ENCODE measurements at places on chromosomes 3 and 15. TPM values are rescaled to one million over a fixed set of nuclear protein-coding genes. Genes with fewer than 3 reads are reported as not detected.

- no peak overlapping the region for H3K27ac ChIP-seq
- peaks cover 20% of the 10 kb centered on the region for H3K4me1 ChIP-seq
- no peak overlapping the region for H3K4me3 ChIP-seq
Observed at GRCh38 chr3:169815590-169816150, 3.0 kb upstream of the LRRC34 start.

- DNase-seq = no peak
- H3K27ac ChIP-seq = no peak overlapping the region
- H3K27me3 ChIP-seq = no peaks in the 10 kb centered on the region
- no peak overlapping the region for H3K4me3 ChIP-seq
Observed at GRCh38 chr15:36791844-36792571, 212.6 kb downstream of the CDIN1 start.

- no peak overlapping the region for H3K4me3 ChIP-seq
- no peak for DNase-seq
- no peak overlapping the region for H3K27ac ChIP-seq
- H3K27me3 ChIP-seq = no peaks in the 10 kb centered on the region
- H3K36me3 ChIP-seq = peaks cover 6% of the 10 kb centered on the region
- no peaks in the 10 kb centered on the region for H3K4me1 ChIP-seq
Observed at GRCh38 chr3:62201438-62202035, 171.8 kb downstream of the FEZF2 start.

- no peaks in the 10 kb centered on the region for H3K4me1 ChIP-seq
- DNase-seq = no peak
- no peak overlapping the region for H3K27ac ChIP-seq
- no peaks in the 10 kb centered on the region for H3K27me3 ChIP-seq
Observed at GRCh38 chr3:12898965-12899755, 57.8 kb upstream of the RPL32 start.

DNA sequence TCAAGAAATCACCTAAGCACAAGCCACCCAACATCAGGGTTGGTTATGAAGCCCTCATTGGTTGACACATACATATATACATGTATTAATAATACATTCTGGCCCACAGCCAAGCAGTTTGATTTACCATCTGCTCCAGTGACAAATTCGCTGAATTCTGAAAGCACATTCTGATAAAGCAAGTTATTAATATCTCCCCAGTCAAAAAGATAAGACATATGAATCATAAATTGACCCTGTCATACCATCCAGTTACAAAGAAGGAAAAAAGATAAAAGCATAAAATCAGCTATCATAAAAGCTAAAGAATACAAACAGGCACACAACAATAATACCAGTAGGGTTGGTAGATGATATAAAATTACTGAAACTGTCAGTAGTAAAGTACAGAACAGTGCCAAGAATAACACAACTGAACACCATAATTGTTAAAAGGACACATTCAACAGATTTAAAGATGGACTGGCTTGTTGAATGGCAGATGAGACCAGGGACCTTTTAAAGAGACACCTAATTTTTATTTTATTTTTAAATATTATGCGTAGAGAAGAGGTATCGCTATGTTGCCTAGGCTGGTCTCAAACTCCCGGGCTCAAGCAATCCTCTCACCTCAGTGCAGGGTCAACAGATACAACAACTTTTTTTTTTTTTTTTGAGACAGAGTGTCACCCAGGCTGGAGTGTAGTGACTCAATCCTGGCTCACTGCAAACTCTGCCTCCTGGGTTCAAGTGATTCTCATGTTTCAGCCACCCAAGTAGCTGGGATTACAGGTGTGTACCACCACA lies 7.7 kb downstream of the SNX4 start:
- no peak for DNase-seq
- H3K36me3 ChIP-seq = no peaks in the 10 kb centered on the region
- no peak overlapping the region for H3K4me3 ChIP-seq
- no peaks in the 10 kb centered on the region for H3K4me1 ChIP-seq
- no peak overlapping the region for H3K27ac ChIP-seq

DNA sequence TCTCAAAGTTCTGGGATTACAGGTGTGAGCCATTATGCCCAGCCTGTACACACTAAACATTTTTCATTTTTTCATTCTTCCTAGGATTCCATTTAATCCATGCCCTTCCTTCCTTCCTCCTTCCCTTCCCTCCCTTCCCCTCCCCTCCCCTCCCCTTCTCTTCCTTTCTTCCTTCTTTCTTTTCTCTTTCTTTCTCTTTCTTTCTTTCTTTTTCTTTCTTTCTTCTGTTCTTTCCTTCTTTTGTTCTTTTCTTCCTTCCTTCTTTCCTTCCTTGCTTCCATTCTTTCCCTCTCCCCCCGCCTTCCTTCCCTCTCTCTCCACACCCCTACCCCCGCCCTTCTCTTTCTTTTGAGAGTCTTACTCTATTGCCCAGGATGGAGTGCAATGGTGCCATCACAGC lies 40.9 kb upstream of the ATP13A3 start:
- no peak overlapping the region for H3K27ac ChIP-seq
- no peaks in the 10 kb centered on the region for H3K36me3 ChIP-seq
- H3K4me3 ChIP-seq = no peak overlapping the region
- no peaks in the 10 kb centered on the region for H3K4me1 ChIP-seq

The UACA gene
- total RNA-seq = 34.4 TPM

GRCh38 chr15:61685971-61686370 lies 374.3 kb downstream of the VPS13C start:
- H3K4me1 ChIP-seq = no peaks in the 10 kb centered on the region
- no peak for DNase-seq
- no peaks in the 10 kb centered on the region for H3K27me3 ChIP-seq
- H3K4me3 ChIP-seq = no peak overlapping the region
- H3K27ac ChIP-seq = no peak overlapping the region
- no peaks in the 10 kb centered on the region for H3K36me3 ChIP-seq

DNA sequence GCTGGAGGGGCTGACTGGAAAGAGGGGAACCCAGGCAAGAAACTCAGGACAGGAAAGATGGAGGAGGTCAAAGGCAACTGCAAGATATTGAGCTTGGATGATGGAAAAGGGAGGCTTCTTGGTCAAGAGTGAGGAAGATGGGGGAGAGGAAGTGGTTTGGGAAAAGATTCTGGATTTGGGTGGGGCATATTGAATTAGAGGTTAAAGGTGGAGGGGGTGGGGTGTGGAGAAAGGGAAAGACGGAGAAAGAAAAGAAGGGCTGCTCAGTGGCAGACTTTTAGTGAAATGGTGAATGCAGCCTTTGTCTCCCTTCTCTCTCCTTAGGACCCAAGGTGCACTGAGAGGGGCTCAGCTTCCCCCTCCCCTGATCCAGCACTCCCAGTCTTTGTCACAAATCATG lies 655 bp upstream of the FAM3D start:
- no peak overlapping the region for H3K4me3 ChIP-seq
- H3K4me1 ChIP-seq = no peaks in the 10 kb centered on the region
- no peaks in the 10 kb centered on the region for H3K36me3 ChIP-seq
- H3K27me3 ChIP-seq = no peaks in the 10 kb centered on the region
- DNase-seq = no peak

GRCh38 chr3:37987315-37987697 lies 3.3 kb upstream of the VILL start:
- H3K27ac ChIP-seq = no peak overlapping the region
- DNase-seq = no peak
- H3K36me3 ChIP-seq = no peaks in the 10 kb centered on the region
- H3K27me3 ChIP-seq = no peaks in the 10 kb centered on the region
- H3K4me1 ChIP-seq = peaks cover 7% of the 10 kb centered on the region
- H3K4me3 ChIP-seq = no peak overlapping the region

The GP5 gene
- total RNA-seq = 0.13 TPM

DNA sequence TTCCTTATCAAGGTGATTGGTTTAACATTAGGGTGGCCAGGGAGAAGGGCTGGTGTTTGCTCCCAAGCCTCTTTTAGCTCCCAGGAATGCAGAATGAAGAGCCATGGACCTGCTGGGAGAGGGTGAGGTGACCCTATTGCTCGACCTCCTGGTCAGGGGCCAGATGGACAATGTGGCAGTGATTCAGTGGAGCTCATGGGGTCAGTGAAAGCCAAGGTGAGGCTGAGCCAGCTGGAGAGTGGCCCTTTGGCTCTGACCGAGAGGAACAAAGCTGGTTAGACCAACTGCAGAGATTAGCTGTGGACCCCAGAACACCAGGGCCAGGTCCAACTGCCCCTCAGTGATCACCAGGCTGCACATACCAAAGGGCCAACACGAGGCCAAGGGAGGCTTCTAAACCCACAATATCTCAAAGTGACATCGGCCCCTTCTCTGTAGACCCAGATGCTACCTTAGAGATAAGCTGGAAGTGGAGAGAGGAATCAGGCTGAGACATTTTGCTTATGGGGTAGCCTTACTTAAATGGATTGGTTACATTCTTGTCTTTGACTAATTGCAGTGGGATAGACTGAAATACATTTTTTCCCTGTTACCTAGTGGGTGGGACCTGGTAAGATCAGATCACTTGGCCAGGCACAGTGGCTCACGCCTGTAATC lies 15.8 kb upstream of the BTBD1 start:
- H3K27me3 ChIP-seq = no peaks in the 10 kb centered on the region
- no peak overlapping the region for H3K4me3 ChIP-seq
- DNase-seq = no peak
- H3K36me3 ChIP-seq = no peaks in the 10 kb centered on the region
- H3K4me1 ChIP-seq = no peaks in the 10 kb centered on the region
- H3K27ac ChIP-seq = no peak overlapping the region

DNA sequence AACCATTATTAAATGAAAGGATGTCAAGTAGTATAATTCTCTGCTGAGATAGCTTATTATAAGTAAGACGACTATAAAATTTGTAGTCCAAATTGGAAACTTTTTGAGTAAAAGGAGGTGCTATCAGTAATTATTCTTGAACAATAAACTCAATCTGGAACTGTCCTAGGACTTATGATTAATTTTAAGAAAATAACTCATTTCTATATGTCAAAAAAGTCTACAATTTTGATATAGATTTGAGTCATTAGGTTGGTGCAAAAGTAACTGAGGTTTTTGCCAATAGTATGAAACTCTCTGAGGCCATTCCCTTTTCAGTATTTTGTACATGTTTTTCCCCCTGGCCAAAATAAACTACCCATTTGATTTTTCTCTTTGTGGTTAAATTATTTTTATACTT lies 41.0 kb downstream of the LEKR1 start:
- no peak for DNase-seq
- no peaks in the 10 kb centered on the region for H3K36me3 ChIP-seq
- H3K4me3 ChIP-seq = no peak overlapping the region
- H3K27ac ChIP-seq = no peak overlapping the region
- no peaks in the 10 kb centered on the region for H3K4me1 ChIP-seq

- H3K27ac ChIP-seq = no peak overlapping the region
- H3K27me3 ChIP-seq = no peaks in the 10 kb centered on the region
- no peaks in the 10 kb centered on the region for H3K4me1 ChIP-seq
- no peaks in the 10 kb centered on the region for H3K36me3 ChIP-seq
- no peak for DNase-seq
- no peak overlapping the region for H3K4me3 ChIP-seq
Observed at GRCh38 chr15:79357566-79357965, 46.7 kb downstream of the TMED3 start.

DNA sequence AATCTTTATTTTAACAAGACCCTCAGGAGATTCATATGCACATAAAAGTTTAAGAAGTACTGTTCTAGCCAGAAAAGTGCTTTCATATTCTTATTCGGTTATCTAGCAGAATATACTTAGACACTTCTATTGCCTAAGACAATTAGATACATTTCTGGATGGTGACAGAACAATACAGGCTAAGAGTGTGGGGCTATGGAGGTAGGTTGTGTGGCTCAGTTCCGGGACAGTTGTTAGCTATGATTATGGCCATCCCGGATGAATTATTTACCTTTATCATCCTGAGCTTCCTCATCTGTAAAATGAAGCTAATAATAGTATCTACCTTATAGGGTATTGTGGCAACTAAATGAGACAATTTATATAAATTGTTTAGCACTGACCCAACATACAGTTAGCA lies 6.6 kb downstream of the FAM98B start:
- no peak overlapping the region for H3K4me3 ChIP-seq
- no peaks in the 10 kb centered on the region for H3K27me3 ChIP-seq
- H3K4me1 ChIP-seq = no peaks in the 10 kb centered on the region
- H3K36me3 ChIP-seq = no peaks in the 10 kb centered on the region

DNA sequence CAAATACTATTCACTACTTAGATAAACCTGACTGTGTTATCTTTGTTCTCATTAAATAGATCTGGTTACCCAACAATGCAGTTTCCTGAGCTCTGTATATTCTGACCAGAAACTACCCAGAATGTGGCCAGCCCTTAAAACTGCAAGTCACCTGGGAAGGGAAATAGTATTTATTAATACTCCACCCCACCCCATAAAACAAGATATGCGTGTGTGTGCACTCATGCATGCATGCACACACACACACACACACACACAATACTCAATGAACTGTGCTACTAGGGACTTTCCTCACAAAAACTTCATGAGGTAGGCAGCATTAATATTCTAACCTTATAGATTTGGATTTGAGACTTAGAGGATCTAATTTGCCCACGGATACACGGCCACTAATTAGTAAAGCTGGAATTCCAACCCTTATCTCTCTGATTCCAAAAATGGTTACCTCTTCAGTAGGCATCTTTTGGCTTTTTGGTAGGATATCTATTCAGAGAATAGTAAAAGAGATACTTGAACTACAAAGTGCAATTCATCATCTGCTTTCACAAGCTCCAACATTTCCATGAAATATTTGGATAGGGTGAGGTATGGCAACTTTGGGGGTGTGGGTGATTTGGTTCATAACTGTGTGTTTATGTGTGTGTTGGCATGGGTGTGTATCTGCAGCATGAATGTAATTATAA lies 197.0 kb upstream of the CFAP20DC start:
- H3K4me1 ChIP-seq = no peaks in the 10 kb centered on the region
- no peak for DNase-seq
- H3K27me3 ChIP-seq = no peaks in the 10 kb centered on the region
- H3K4me3 ChIP-seq = no peak overlapping the region
- H3K27ac ChIP-seq = no peak overlapping the region

- H3K27ac ChIP-seq = no peak overlapping the region
- H3K36me3 ChIP-seq = no peaks in the 10 kb centered on the region
- no peaks in the 10 kb centered on the region for H3K4me1 ChIP-seq
- no peak for DNase-seq
Observed at GRCh38 chr3:175695251-175695650, 836.1 kb downstream of the NAALADL2 start.

DNA sequence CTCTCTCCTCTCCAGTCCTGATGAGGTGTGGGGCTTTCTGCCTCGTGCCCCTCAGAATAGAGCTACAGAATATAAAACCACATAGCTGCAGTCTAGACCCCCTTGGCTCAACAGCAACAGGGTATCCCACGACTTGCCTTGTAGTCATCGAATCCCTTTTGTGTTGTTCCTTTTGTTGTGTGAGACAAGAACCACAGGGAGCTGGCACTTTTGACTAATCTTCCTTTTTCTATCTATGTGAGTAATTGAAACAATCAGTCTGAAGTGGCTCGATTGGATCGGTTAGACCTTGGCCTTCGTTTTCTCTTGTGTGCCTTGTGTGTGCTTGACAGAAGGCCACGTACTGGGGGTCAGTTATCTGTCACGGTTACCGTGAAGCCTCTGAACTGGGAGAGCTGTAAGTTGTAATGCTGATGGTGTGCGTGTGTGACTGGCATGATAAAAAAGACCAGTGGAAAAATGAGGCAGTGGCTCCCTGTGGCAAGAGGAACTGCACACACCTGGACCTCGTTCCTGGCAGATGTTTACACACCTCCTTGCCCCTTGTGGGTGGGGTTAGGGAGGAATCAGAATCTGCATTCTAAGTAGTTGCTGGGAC lies 23.2 kb upstream of the IQCF6 start:
- H3K4me3 ChIP-seq = no peak overlapping the region
- H3K36me3 ChIP-seq = no peaks in the 10 kb centered on the region
- DNase-seq = no peak

Data from H1 (cell line).